ENCODE measurements at places on chromosomes 7 and 10. TPM values are rescaled to one million over a fixed set of nuclear protein-coding genes. Genes with fewer than 3 reads are reported as not detected.

AKR1C2 gene
- 73.6 TPM for total RNA-seq

BLOC1S2 gene
- total RNA-seq, result 47.4 TPM

LIPN gene
- total RNA-seq, result not detected

OPN4 gene
- not detected for total RNA-seq

NUPR2 gene
- not detected for total RNA-seq

CYP2C19 gene
- total RNA-seq, result not detected

HOXA7 gene
- total RNA-seq, result not detected

AMPH gene
- 1.2 TPM for total RNA-seq

CH25H gene
- total RNA-seq, result 1.4 TPM

SLC18A3 gene
- total RNA-seq, result under 0.01 TPM

LIPK gene
- total RNA-seq, result not detected

TMEM225B gene
- 0.85 TPM for total RNA-seq

INMT gene
- 6.9 TPM for total RNA-seq

CFAP46 gene
- total RNA-seq, result under 0.01 TPM

HDAC9 gene
- 18.2 TPM for total RNA-seq

FGL2 gene
- total RNA-seq, result 3.1 TPM

EBLN1 gene
- total RNA-seq, result not detected

PPP1R3A gene
- not detected for total RNA-seq

DIP2C gene
- 6.7 TPM for total RNA-seq

FUOM gene
- 10.7 TPM for total RNA-seq

LRGUK gene
- total RNA-seq, result 0.28 TPM

MARCHF5 gene
- 17.2 TPM for total RNA-seq

LMBR1 gene
- 60.9 TPM for total RNA-seq

EGR2 gene
- total RNA-seq, result 0.58 TPM

SMARCD3 gene
- total RNA-seq, result 30.3 TPM

FKBP6 gene
- not detected for total RNA-seq

ODAD2 gene
- not detected for total RNA-seq

MEIG1 gene
- total RNA-seq, result not detected

SPDYE18 gene
- 0.28 TPM for total RNA-seq

ADIRF gene
- 69.4 TPM for total RNA-seq

NPFFR1 gene
- not detected for total RNA-seq

AOAH gene
- not detected for total RNA-seq

PRKG1 gene
- 17.8 TPM for total RNA-seq

GSTK1 gene
- 88.8 TPM for total RNA-seq

ARID5B gene
- 40.3 TPM for total RNA-seq

OR2A42 gene
- not detected for total RNA-seq

ZNF853 gene
- 0.19 TPM for total RNA-seq
